Endothelial cell of umbilical vein (primary cell): ENCODE measurements at places on chromosomes 4 and X. TPM values are rescaled to one million over a fixed set of nuclear protein-coding genes. Genes with fewer than 3 reads are reported as not detected.

DNA sequence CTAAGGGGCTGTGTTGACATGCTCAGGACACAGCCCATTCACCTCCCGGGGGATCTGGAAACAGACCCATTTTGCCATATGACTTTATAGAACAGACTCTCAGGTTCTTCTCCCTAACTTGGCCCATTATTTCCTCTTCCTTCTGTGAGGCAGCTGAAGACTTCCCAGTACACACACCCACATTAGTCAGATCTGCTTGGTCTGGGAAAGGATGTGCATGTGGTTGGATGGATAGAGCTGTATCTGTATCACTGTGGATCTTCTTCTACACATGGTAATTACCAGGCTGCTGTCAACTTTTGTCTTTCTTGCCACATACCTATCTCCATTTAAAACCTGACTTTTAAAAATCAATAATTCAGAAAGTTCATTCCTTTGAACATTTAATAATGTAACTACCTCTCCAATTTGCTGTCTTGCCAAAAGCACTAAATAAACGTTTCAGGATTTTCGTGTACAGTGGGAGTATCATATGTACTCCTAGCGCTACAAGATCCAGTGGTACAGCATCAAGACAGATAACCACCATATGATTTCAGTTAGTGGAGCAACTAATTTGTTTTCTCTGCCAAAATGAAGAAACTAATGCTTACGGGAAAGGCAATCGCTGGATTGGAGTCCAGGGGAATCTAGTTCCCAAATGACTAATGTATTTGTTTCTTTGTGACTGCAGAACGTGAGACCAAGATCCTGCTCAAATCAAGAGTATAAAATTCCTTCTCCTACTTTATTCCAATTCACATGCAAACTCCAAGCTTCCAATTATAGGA is 134.1 kb upstream of the MAP3K15 start:
- no peak overlapping the region for H3K27ac ChIP-seq
- H3K27me3 ChIP-seq: no peaks in the 10 kb centered on the region
- no peaks in the 10 kb centered on the region for H3K4me1 ChIP-seq
- DNase-seq: no peak
- H3K4me3 ChIP-seq: no peak overlapping the region

DNA sequence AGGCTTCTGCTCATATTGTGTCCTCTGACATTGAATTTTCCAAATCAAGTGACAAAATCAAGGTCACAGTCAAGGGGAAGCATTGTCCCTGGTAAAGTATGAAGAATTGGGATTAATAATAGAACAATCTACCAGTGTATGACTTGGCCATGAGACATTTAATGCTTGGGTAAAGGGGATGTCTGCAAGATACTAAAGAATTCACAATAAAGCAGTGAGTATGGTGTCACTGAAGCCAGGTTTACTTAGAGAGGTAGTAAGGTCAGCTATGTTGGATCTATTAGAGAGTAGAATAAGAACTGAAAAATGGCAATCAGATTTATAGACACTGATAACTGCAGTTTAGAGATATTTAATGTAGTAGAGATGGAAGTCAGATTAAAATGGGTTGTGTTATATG is 349.2 kb downstream of the BMPR1B start:
- H3K27me3 ChIP-seq: no peaks in the 10 kb centered on the region
- H3K4me3 ChIP-seq: no peak overlapping the region
- DNase-seq: no peak
- H3K36me3 ChIP-seq: no peaks in the 10 kb centered on the region
- H3K4me1 ChIP-seq: peaks cover 25% of the 10 kb centered on the region

DNA sequence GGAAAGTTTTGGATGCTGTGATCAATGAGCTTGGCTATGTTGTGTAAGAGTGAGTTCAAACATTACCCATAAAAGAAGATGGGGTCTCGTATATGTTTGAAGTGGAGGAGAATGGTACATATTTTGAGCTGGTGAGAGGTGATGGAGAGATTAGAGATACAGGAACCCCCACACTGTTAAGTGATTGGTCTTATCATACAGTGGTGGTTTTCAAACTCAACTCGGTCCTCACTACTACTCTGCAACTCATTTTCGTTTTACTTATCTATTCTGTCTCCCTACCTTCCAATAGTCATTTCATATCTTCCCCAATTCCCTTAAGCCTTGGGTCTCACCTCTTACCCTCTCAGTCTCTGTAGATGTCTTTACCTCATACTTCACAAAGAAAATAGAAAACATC is 16.4 kb upstream of the TNIP3 start:
- no peaks in the 10 kb centered on the region for H3K36me3 ChIP-seq
- H3K27me3 ChIP-seq: peaks cover 11% of the 10 kb centered on the region
- no peak overlapping the region for H3K27ac ChIP-seq
- H3K4me3 ChIP-seq: no peak overlapping the region
- no peak for DNase-seq

GRCh38 chr4:82891707-82892466 is 934 bp upstream of the SEC31A start:
- peak overlapping the region; percentile 89 for H3K27ac ChIP-seq
- DNase-seq: no peak
- peaks cover 7% of the 10 kb centered on the region for H3K36me3 ChIP-seq
- peak overlapping the region; percentile 68 for H3K4me3 ChIP-seq
- H3K27me3 ChIP-seq: no peaks in the 10 kb centered on the region

- H3K4me1 ChIP-seq: no peaks in the 10 kb centered on the region
- no peak overlapping the region for H3K27ac ChIP-seq
- no peak for DNase-seq
Observed at GRCh38 chr4:121977251-121978171, 25.7 kb upstream of the TRPC3 start.

GRCh38 chrX:16333453-16333852 is 166.2 kb downstream of the MAGEB17 start:
- H3K4me3 ChIP-seq: no peak overlapping the region
- H3K27ac ChIP-seq: no peak overlapping the region
- H3K4me1 ChIP-seq: no peaks in the 10 kb centered on the region
- H3K36me3 ChIP-seq: no peaks in the 10 kb centered on the region

DNA sequence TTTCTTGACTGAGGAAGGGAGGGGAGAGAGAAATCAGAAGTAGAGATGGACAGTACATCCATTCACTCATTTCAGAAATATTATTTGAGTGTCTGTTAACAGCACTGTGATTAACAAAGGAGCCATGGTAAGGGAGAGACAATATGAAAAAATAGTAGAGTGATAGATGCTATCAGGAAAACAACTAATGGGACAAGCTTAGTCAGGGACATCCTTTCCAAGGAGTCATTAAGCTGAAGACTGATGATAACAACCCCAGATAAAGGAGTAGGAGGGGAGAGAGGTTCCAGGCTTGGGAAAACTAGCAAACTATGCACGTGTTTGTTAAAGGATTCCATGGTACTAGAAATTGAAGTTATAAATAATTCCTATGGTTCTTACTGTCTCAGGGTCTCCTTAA is 122.2 kb downstream of the CBR4 start:
- H3K27ac ChIP-seq: no peak overlapping the region
- no peak overlapping the region for H3K4me3 ChIP-seq
- H3K36me3 ChIP-seq: peaks cover 3% of the 10 kb centered on the region
- peak; percentile 14 for DNase-seq
- no peaks in the 10 kb centered on the region for H3K27me3 ChIP-seq

DNA sequence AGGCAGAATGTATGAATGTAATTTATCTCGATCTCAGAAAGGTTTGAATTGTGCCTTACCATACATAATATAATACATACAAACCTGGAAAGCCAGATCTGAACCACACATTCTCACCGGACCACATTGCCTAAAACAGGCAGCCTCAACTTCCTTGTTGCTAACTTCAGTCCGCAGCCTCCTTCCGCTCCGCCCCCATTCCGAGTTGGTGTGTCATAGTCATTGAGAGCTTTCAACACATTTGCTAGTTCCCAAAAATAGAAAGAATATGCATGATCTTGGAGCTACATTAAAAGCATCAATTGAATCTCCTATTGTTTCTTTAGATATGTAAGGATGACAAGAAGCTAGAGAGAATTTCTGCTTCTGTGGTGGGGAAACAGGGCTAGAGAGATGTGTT is 127.2 kb downstream of the ARHGEF9 start:
- H3K27ac ChIP-seq: no peak overlapping the region
- H3K27me3 ChIP-seq: no peaks in the 10 kb centered on the region
- no peak overlapping the region for H3K4me3 ChIP-seq
- H3K36me3 ChIP-seq: no peaks in the 10 kb centered on the region
- H3K4me1 ChIP-seq: no peaks in the 10 kb centered on the region
- no peak for DNase-seq

DNA sequence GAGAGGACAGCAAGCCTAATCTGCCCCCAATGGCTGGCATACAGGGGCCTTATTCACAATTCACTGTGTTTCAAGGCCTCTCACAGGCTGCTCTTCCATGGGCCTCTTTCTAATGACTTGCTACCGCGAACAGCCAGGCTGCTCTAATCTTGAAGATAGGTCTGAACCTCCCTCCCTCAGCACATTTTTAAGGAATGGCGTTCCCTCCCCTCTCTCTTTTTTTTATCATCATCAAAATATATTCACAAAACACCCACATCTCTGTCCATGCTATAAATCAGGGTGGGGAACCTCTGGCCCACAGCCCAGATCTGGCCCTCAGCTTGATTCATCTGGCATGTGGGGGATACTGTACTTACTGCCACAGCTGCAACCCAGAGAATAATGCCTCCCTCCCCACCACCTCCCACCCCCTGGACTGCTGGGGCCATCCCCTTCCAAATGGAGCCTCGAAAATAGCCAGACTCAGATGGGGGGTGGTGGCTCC is 76.2 kb upstream of the PLAC1 start:
- peak; percentile 24 for DNase-seq
- no peaks in the 10 kb centered on the region for H3K36me3 ChIP-seq
- H3K4me3 ChIP-seq: no peak overlapping the region
- no peak overlapping the region for H3K27ac ChIP-seq
- H3K4me1 ChIP-seq: peaks cover 21% of the 10 kb centered on the region

- no peak for DNase-seq
- no peaks in the 10 kb centered on the region for H3K36me3 ChIP-seq
- H3K4me1 ChIP-seq: no peaks in the 10 kb centered on the region
- H3K4me3 ChIP-seq: no peak overlapping the region
- no peak overlapping the region for H3K27ac ChIP-seq
- H3K27me3 ChIP-seq: no peaks in the 10 kb centered on the region
Observed at GRCh38 chr4:151952137-151952536, 191.3 kb upstream of the GATB start.

GRCh38 chr4:102172341-102172740 is 172.9 kb downstream of the SLC39A8 start:
- peaks cover 8% of the 10 kb centered on the region for H3K4me1 ChIP-seq
- H3K36me3 ChIP-seq: no peaks in the 10 kb centered on the region
- no peak overlapping the region for H3K4me3 ChIP-seq
- no peaks in the 10 kb centered on the region for H3K27me3 ChIP-seq

- H3K36me3 ChIP-seq: peaks cover 2% of the 10 kb centered on the region
- H3K4me1 ChIP-seq: peaks cover 20% of the 10 kb centered on the region
- no peaks in the 10 kb centered on the region for H3K27me3 ChIP-seq
Observed at GRCh38 chr4:119238068-119238722, 25.7 kb downstream of the USP53 start.

DNA sequence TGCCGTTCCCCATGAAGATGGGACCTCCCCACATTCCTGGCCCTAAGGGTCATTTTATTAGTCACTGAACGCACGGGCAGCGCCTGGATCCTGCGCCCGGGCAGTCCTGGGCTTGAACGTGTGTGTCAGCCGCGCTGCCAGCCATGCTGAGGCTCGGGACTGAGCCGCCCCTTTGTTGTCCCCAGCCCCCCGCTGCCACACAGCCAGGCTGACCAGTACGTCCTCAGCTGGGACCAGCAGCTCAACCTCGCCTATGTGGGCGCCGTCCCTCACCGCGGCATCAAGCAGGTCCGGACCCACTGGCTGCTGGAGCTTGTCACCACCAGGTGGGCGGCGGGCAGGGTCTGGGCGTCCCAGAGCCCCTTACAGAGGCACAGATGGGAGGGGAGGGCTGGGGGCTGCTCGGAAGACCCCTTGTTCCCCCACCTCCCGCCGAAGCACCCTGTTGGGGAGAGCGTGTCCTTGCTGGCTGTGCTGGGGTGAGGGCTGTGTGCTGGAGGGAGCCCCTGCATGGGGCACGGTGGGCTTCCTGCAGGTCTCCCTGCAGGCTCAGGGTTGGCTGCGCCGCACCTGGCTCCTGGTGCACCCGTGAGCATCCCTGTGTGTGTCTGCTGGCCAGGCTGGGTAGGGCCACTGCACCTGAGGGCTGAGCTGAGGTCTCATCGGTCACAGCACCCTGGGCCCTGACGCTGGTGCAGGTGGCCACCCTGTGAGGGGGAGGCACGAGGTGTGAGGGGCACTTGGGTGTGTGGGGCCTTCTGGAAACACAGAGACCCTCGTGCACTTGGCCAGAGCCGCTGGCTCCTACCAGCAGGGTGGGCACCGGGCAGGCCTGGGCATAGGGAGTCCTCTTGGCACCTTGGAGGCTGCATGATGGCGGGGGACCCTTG is 1.0 kb downstream of the IDUA start:
- H3K4me3 ChIP-seq: no peak overlapping the region
- no peak for DNase-seq
- no peak overlapping the region for H3K27ac ChIP-seq

DNA sequence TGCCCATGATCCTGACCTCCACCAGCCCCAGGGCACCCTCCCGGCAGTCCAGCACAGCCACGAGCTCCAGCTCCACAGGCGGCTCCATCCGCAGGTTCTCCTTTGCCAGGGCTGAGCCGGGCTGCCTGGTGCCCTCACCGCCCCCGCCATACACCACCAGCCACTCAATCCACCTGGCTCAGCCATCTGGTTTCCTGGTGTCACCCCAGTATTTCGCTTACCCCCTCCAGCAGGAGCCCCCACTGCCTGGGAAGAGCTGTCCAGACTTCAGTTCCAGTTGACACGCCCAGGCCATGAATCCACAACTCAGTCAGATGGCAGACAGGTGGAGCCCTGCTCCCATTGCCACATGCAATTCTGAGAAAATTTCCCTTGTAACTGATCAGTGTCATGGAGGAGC is 3.9 kb downstream of the SHISA3 start:
- peak; percentile 16 for DNase-seq
- peaks cover 9% of the 10 kb centered on the region for H3K4me1 ChIP-seq
- H3K27ac ChIP-seq: no peak overlapping the region
- no peaks in the 10 kb centered on the region for H3K27me3 ChIP-seq

- peaks cover 2% of the 10 kb centered on the region for H3K36me3 ChIP-seq
- H3K27me3 ChIP-seq: no peaks in the 10 kb centered on the region
- H3K4me1 ChIP-seq: peaks cover 5% of the 10 kb centered on the region
- H3K27ac ChIP-seq: no peak overlapping the region
- no peak overlapping the region for H3K4me3 ChIP-seq
- DNase-seq: no peak
Observed at GRCh38 chr4:73053076-73053475, 16.4 kb downstream of the COX18 start.

GRCh38 chr4:86221002-86221401 is 138.9 kb downstream of the MAPK10 start:
- H3K36me3 ChIP-seq: no peaks in the 10 kb centered on the region
- H3K27me3 ChIP-seq: no peaks in the 10 kb centered on the region
- no peak overlapping the region for H3K4me3 ChIP-seq
- H3K4me1 ChIP-seq: peaks cover 9% of the 10 kb centered on the region
- no peak for DNase-seq

UFSP2 gene
- total RNA-seq: 25.2 and 26.7 TPM in 2 replicates

MAGEA4 gene
- total RNA-seq: not detected in 2 replicates

NLGN3 gene
- total RNA-seq: 0.40 and 0.85 TPM in 2 replicates

ENOX2 gene
- total RNA-seq: 12.2 and 13.1 TPM in 2 replicates

CYBB gene
- total RNA-seq: not detected in 2 replicates

CTAG2 gene
- not detected in 2 replicates for total RNA-seq

UGT8 gene
- 0.11 and 0.14 TPM in 2 replicates for total RNA-seq

C4orf33 gene
- 7.3 and 9.4 TPM in 2 replicates for total RNA-seq
